ENCODE measurements at places on chromosomes 7 and 10. TPM values are rescaled to one million over a fixed set of nuclear protein-coding genes. Genes with fewer than 3 reads are reported as not detected.

DNA sequence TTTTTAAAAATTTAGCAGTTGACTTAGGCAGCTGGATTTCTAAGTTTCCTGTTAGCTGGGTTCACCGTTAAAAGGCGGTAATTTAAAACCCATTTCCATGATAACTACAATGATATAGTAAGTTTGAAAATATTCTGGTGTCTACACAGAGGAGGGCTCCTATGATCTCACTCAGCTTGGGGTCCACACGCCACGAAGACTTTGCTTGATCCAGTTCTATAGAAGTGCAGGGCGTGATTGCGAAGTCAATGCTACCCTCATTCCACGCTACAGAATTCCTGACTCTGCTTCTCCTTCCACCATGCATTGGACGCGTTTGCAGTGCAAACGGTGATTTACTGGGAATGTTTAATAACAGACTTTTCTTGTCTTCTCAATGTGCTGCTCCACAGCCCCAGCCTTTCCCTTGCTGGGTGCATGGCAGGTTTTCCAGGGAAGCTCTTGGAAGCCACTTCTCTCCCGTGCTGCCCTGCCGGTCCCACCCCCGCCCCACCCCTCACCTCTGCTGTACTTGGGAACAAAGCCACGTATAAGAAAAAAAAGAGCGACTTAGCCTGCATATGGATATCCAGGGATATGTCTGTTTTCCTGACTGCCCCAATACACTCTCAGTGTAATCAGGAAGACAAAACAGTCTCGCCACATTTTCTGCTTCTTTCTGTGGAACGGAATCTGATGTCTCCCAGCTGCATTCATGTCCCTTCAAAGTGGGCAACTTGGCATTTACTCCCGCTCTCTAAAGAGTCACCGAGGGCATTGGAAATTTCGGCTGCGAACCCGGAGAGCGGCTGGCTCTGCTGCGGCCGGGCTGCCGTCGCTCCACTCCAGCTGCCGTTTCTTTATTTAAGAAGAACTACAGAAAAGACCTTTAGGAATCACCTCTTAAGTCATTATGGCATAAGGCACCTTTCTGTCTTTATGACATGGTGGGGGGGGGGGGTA lies 434.4 kb upstream of the MGMT start:
- DNase-seq: no peak

- no peak for DNase-seq
Observed at GRCh38 chr7:74482197-74482467, 28.4 kb downstream of the GTF2IRD1 start.

The ANKRD2 gene
- total RNA-seq: 1.7 TPM

DNA sequence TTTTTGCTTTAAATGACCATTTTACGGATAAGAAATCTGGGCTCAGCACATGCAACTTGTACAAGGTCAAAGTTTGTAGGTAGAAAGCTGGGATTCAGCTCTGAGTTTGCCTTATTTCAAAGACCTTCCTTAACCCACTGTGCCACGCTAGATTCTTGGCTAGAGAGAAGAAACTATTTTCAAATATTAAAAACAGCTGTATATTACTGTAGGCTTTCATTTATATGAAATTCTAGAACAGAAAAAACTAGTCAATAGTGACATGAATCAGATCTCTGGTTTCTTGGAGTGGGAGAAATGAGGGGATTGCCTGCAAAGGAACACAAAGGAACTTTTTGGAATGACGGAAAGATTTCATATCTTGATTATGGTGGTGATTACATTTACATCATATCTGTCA lies 53.0 kb upstream of the C1GALT1 start:
- no peak for DNase-seq

The CALCR gene
- not detected for total RNA-seq

GRCh38 chr10:52048051-52048450 lies 266.0 kb upstream of the DKK1 start:
- DNase-seq: no peak

DNA sequence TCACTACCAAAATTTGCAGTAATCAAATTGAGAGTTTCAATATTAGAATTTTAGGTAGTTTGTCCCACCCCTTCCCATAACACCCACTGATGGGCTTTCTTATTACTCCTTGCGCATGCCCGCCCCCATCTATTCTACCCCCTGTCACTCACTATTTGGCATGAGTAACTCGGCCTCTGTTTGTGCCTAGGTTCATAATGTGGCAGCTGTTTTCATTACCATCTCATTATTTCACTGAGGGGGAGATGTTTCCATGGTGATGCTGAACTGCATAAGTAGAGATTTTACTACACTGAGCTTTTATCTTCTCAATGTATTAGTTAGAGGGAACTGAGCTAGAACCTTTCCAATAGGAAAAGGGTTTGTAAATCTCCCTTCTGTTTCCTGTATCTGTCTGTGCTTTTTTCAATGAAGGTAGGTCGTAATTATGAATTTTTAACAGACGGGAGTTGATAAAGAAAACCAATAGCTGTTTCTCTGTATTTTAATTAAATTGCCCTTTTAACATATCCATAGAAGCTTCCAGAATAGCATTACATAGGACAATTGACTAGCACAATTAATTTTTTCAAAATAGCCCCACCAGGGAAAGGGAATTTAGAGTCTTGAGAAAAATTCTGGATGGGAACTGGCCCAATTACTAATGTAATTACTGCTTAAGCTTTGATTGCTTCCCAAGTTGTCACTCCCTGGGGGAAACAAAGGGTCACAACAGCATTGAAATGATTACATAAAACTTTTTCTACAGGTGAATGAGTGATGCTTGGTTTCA lies 33.4 kb downstream of the PRPS1L1 start:
- no peak for DNase-seq

DNA sequence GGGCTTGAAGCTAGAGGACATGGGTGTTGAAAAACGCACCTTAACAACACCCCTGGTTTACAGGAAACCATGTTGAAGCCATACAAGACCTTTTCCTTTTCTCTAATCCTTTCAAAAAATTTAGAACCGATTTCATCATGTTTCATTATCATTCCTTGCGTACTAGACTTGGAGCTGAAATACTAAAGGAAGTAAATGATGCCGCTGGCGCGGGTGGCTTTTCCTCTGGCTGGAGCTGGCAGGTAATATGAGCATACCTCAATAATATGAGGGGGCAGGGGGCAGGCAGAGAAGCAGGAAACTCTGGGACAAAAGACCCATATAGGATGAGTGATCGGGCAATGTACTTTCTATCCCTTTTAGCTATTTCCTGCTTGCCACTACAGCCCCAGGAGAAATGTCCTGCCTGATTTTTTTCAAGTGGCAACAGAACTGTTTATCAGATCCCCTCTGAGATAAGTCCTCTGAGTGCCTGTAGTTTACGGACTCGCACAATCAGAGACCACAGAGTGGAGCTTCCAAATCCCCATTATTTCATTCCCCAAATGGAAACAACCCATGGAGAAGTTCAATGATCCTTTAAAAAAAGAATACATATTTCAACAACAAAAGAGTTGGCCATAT lies 450.1 kb downstream of the KCNMA1 start:
- DNase-seq: no peak

The NKX1-2 gene
- 0.86 TPM for total RNA-seq
